ENCODE measurements at places on chromosomes 5 and 9.

GRCh38 chr5:57834829-57835608 is 352.4 kb upstream of the ACTBL2 start:
- DNase-seq: no peak

- no peak for DNase-seq
Measured at GRCh38 chr9:7210854-7211637, 453.3 kb downstream of the KDM4C start.

DNA sequence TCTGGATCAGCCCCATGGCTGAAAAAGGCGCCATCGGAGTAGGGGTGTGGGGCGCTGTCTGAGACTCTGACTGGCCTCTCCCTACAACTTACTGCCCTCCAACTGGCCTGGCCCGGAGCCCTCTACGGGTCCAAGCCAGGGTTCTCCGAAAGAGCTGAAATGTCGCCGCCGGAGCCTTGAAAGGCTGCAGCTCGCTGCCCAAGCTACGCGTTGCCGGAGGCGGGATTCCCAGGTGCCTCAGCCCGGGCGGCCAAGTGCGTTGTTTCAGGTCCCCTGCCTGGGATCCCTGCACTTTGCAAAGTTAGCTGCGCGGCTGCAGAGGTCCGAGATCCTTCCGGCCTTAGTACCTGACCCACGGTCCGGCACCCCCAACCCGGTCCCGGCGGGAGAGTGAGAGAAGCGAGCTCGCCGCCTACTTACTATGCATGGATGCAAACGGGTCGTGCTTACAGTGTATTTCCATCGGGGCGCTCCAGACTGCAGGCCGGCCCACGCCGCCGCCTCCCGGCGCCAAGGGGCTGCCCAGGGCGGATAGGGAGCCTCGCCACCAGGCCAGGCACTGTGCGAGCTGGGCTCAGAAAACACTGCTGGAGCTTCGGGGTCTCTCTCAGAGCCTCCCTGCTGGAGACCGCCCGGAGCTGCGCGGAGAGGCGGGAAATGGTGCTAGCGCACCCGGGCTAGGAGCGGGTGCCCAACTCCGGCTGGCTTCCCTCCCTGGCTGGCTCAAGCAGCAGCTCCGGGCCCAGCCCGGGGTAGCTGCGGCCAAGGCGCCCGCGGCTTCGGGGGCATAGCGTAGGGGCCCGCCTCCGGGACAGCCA is 7.7 kb downstream of the PAX5 start:
- no peak for DNase-seq

- no peak for DNase-seq
Measured at GRCh38 chr5:55623789-55624188, 88.3 kb downstream of the SLC38A9 start.

DNA sequence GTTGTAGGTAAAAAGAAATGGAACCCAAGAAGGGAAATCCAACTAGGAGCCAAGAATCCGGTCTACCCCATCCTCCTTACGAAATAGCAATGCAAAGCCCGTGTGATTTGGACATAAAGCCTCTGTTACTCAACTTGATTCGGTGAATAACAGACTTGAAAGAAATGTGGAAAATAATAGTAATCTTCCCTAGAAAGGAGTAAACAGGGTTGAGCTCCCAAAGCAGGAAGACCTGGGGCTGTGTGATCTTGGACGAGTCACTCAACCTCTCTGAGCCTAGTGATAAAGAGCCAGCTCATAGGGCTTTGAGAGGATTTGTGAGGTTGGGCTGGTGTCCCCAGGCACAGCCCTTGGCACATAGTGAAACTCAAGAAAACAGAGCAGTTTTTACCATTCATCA is 42.7 kb upstream of the IL17B start:
- DNase-seq: no peak

GRCh38 chr9:108274971-108275370 is 580.8 kb downstream of the ACTL7B start:
- no peak for DNase-seq

- DNase-seq: no peak
Measured at GRCh38 chr9:78939311-78940065, 632.3 kb upstream of the TLE4 start.

DNA sequence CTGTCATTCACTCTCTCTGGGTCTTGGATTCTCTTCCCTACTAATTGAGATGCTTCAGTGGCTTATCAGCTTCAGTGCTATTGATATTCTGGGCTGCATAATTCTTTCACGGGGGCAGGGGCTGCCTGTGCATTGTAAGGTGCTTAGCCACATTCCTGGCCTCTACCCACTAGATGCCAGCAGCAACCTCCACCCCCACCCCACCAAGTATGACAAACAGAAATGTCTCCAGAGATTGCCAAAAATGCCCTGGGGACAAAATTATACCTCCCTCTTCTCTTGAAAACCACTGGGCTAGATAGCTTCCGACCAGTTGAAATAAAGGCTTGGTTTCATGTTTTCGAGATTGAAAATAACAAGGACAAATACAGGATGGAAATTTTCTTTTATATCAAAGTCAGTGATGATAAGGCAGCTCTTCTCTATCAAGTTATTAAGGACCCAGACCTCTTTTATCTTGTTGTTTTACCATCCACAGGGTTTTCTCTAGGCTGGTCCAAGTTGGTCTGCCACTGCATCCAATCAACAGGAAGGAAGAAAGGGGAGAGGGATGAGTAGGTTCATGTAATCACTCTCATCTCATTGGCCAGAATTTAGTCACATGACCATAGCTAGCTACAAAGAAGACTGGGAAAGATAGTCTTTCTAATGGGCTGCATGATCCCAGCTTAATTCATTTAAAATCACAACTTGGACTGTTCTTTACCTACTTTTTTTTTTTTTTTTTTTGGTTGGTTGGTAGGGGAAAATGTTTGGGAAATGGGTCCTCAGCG is 92.1 kb upstream of the RANBP3L start:
- no peak for DNase-seq

DNA sequence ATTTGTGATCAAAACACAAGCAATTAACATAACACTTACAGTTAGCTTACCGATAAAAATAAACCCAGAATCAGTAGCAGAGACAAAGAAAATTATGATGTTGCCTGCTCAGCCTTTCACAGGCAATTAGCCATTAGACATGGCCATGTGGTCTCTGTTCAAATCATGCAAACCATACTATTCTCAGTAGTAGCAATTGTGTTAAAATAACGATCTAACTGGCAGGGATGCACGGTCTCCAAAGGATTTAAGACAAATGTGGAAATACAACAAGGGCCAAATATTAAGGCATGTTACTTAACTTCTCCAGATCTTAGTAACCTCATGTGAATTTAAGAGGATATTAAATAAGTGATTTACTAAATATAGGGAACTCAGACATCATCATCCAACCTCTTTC is 59.5 kb downstream of the PTBP3 start:
- DNase-seq: no peak

- peak; percentile 56 for DNase-seq
Measured at GRCh38 chr9:2015581-2016407, 647 bp downstream of the SMARCA2 start.

DNA sequence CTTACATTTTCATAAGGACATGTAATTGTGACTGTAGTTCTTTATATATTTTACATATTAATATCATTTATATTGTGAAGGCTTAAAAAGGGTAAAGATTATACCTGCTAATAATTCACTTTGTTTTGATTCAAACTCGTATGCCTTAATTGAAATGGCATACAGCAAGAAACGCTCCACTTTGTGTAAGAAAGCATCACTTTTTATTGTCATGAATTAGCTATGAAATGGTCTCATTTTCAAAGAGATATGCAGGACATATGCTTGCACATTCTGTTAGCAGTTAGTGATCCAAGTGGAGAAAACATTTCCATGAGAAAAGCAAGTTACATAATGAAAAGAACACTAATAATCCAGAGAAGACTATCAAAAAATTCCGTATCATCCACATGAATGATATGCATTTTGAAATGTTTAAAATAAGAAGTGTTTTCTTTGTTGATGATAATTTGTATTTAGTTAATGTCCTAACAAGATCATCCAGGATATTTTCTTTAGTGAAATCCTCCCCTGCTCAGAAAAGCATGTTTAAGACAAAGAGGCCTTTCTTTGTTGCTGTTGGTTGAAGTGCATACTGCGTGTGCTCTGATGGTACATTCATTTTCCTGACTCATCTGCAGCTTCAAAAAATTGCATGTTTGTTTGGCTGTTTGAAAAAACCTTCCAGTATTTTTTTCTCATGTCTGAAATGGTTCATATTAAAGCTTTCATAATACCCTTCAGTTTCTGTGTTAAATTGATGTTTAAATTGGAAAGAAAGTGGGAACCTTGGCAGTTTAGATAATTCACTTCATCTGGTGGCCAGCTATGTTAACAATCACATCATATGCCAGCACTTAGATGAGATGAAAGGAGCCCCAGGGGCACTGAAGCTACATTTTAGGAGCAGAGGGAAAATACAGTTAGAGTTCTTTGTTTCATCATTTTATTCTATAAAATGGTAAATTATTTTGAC is 242.2 kb downstream of the CSNK1G3 start:
- no peak for DNase-seq
